ENCODE measurements at places on chromosomes 13 and 19.
A peak's percentile ranks its signal among the peaks of the same experiment; 100 is the strongest.

DNA sequence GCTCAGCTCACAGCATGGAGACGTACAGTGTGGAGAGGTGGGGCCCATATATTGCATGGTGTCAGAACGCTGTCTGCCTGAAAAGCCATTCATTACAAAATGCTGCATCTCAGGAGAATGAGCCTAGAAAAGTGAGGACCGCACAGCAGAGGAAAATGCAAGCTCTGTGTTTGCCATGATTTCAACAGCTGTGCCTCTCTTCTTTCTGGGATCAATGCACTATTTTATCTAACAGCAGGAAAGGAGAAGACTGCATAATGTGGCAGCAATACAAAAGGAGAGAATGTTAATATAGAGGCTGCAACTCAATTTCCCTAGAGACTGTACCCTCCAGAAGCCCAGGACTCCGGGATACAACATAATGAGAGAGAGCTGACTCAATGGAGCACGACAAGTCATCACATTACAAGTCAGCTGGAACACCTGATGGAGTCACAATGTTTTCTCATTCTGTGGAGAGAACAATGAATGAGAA lies 368.0 kb downstream of the FGF14 start:
- DNase-seq, result no peak

- no peak for DNase-seq
Observed at GRCh38 chr19:54209811-54210494, 9.3 kb downstream of the RPS9 start.

DNA sequence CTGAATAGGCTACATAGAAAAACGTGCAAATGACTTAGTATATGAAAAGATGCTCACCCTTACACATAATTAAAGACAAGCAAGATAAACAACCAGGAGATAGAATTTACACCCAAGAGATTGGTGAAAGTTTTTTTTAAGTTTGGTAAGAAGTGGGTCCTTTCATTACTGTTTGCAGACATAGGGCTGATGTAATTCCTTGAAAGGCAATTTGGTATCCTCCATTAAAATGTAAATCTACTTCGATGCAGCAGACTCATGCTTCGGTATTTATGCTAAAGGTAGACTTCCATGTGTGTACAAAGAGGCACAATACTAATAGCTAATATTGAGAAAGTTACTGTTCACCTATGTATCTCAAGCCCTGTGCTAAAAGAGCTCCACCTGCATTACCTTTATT lies 33.5 kb downstream of the CNMD start:
- DNase-seq, result no peak

DNA sequence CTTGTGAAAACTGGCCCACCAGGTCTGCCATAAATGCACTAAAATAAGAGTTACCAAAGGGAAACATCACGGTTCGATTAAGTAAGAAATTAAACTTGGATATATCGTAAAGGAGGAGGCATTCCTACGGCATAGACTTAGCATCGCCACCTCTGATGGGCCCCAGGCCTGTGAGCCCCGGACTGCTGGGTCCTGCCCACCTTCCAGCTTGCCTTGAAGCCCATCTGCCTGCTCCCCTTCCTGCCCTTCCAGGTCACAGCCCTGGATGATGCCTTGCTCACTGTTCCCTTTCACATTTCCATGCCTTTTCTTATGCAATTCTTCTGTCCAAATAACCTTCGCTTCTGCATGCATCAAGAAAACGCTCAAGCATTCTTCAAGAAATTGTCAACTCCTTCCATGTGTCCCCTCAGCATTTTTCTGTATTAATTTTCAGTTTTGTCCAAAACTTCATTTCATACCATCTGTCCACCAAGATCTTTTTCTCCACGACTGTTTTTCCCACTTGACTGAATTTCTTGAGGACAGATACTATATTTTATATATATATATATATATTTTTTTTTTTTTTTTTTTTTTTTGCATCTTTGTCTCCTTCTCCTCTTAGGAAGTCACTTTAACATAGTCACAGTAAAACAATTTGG lies 91.2 kb downstream of the DOCK9 start:
- no peak for DNase-seq

DNA sequence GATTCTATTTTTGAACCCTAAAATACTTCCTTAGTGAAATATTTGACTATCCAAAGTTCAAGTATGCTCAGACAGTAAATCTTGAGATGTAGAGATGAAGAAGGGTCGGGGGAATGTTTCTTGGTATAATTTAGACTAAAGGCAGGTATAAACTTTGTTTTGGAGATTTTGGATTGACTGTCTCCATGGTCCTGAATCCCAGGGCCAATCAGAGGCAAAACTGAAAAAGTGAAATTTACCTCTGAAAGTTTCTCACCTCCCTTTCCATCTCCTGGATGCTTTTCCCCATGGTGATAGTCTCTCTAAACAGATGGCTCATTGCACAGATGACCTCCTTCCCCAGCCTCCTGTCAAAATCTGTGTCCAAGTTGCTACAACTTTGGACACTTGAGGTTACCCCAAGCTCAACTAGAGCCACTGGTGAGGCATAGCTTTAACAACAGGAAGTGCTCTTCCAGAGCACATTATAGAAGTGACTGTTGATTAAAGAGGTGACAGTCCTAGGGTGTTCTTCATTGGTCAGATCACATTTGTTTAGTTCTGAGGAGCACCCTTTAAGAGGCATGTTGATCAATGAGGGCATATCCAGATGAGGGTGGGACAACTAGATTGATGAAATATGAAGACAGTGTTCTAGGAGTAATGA lies 128.4 kb downstream of the AKAP11 start:
- DNase-seq, result peak; percentile 27

GRCh38 chr13:111210544-111211469 lies 95.7 kb downstream of the ARHGEF7 start:
- no peak for DNase-seq

- DNase-seq, result no peak
Observed at GRCh38 chr13:78827471-78827870, 168.5 kb upstream of the OBI1 start.

DNA sequence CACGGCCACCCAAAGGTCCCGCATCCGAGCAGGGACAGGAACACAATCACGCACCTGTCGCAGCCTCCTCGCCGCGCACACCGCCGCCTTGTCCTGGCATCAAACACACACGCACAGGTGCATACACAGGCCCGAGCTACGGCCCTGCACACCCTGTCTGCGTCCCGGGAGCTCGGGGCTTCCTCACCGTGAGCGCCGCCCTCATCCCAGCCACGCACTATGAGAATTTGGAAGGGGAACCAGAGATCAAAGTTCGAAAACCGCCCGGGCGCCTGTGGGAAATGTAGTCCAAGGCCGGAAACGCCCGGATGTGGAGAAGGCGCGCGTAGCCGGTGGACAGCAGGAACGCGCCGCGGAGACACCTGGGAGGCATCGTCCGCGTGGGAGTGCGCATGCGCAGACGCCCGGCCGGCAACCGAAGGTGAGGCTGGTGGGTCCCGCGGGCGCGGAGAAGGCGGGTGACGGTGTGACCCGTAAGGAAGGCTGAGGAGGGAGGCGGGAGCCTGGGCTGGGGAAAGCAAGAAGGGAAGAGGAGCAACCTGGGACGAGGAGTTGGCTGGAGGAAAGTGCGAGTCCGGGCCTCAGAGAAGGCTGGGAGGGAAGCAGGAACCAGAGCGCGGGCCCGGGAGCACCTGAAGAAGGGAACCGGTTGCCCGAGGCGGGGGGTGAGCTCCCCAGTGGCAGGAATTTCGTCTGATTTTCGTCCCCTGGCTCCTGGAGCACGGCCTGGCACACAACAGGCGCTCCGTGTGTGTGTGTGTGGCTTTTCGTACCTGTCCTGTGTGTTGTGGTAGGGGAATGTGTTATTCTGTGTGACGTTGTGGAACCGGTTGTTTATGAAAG lies at the start of gene ZNF567:
Gene ZNF567 (plus strand): TSS at position 399 of the 843 bp plus-strand sequence. CDS start 7,256 bp downstream, outside the sequence.
- peak; percentile 98 for DNase-seq

GRCh38 chr13:34942732-34943435 lies 814 bp downstream of the NBEA start:
- DNase-seq, result peak; percentile 4

DNA sequence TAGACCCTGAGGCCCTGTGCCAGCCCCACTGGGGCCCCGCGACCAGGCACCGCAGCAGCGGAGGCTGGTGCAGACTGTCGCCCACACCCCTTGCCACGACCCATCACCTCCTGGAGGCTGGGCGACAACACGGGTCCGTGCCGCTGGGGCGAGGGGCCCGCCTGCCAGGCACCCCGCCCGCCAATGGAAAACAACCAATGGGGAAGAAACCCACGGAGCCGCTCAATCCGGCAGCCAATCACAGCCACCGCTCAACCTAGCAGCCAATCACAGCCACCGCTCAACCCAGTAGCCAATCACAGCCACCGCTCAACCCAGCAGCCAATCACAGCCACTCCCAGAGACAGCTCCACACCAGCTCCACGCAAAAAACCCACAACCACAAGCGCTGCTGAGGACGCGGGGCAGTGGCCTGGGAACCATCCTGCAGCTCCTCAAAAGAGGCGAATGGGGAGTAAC lies 29.7 kb downstream of the GPX4 start:
- DNase-seq, result peak; percentile 93

GRCh38 chr13:99307648-99308339 lies 595 bp upstream of the GPR183 start:
- DNase-seq, result peak; percentile 93

- DNase-seq, result no peak
Observed at GRCh38 chr19:29092712-29093552, 120.0 kb downstream of the UQCRFS1 start.

- DNase-seq, result no peak
Observed at GRCh38 chr19:37698216-37698615, 21.3 kb downstream of the ZNF607 start.

DNA sequence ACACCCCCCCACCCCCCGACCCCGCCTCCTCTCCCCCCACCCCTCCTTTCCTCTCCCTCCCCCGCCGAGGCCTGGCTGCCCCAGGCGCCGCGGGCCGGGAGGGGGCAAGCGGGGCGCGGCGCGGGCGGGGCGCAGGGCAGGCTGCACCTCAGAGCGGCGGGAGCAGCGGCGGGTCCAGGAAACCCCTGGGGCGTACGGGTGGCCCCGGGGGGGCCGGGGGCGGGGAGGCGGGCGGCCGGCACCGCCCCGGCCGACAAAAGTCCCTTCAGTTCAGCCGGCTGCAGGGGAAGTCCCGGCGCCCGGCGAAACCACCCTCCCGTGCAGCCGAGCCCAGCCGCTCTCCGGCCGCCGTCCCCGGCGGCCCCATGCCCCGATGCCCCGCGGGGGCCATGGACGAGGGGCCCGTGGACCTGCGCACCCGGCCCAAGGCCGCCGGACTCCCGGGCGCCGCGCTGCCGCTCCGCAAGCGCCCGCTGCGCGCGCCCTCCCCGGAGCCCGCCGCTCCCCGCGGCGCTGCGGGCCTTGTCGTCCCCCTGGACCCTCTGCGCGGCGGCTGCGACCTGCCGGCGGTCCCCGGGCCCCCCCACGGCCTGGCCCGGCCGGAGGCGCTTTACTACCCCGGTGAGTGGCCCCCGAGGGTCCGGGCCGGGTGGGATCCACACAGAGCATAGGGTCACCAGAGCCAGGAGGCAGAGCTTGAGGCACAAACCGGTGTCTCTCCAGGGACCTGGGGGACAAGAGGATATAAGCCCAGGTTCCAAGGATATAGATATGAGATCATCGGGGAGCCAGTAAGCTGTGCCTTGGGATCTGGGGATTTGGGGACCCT lies at the start of gene BCL3:
Gene BCL3 (plus strand): TSS at position 283 of the 829 bp plus-strand sequence. CDS start 83 bp downstream, at position 366.
- DNase-seq, result peak; percentile 88

DNA sequence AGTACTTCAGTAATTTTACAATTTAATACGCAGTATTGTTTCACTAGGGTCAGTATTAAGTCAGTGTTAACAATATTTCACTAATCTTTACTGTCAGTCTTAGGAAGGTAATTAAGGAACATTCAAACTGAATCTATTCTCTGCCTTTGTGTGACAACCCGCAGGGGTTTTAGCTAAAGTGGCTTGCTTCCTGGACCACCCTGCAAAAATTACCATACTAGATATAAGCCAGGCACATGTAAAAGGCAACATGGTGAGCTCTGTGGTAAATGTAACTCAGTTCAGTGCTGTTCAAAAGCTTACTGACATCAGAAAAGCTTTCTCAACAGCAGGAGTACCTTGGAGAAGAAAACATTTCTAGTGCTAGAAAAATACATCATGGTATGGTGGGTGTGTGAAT lies 116.7 kb downstream of the FREM2 start:
- DNase-seq, result no peak

DNA sequence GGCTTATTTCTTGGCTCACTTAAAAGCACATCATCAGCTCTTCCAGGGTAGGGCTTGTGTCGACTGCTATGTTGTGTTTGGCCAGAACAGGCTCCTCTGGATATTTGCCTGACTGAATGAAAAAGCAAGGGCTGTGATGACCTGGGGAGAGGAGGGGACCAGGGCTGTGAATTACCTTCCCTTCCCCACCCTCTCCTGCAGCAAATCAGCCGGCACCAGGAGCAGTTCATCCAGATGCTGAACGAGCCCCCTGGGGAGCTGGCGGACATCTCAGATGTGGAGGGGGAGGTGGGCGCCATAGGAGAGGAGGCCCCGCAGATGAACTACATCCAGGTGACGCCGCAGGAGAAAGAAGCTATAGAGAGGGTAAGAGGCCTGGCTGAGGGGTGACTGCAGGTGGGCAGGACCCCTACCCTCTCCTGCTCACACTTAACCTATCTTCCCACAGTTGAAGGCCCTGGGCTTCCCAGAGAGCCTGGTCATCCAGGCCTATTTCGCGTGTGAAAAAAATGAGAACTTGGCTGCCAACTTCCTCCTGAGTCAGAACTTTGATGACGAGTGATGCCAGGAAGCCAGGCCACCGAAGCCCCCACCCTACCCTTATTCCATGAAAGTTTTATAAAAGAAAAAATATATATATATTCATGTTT lies 4.4 kb downstream of the GADD45GIP1 start:
- DNase-seq, result no peak

GRCh38 chr13:43126420-43126819 lies 103.0 kb downstream of the DNAJC15 start:
- DNase-seq, result no peak

All from activated CD4-positive, alpha-beta T cell treated with anti-CD3 and anti-CD28 coated beads, Interleukin-10, Interleukin-2, amounts not matched to agents 100 ng/mL and 50 ng/mL, durations not matched to agents 16 hours and 8 hours (primary cell).